ENCODE measurements at places on chromosomes 1 and 21.

GRCh38 chr1:186741640-186742039 lies 61.4 kb upstream of the PTGS2 start:
- DNase-seq, result no peak

DNA sequence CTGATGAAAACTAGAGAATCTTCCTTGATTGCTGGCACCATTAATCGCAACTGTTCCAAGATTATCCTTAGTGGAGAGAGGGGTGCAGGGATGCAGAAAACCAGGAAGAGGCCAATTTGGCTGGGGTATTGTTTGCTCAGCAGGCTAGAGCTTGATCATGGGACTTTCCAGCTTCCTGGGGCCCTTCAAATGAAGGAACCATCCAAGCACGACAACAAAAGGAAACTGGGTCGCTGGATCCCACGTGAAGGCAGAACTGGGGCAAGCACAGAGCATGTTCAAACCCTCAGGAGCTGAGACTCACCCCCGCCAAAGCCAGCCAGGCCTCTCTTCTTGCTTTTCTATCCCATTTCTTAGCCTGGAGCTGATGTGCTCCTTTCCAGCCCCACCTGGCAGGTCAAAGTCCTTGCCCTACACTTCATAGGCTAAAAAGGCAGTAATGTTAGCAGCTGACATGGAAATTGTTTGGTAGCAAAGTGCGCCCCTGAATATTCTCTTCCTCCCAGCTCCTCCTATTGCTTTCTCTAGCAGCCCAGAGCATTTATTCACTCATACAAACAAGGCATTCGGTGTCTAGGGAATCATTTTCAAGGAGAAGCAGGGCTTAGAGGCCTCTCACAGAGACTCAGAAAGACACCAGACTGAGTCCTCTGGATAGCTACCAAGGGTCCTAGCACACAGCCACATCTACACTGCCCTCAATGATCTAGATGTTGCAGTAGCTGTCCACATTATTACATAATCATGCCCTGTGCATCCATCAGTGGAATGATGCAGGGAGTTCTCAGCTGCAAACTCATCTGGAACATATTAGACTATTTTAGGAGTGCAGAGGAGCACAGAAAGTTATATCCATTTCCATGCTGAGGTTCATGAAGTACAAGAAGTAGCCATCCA lies 11.5 kb downstream of the KCNA2 start:
- DNase-seq, result no peak

GRCh38 chr1:93596329-93597089 lies 85.1 kb downstream of the BCAR3 start:
- DNase-seq, result no peak

- DNase-seq, result no peak
Observed at GRCh38 chr1:12153181-12153785, 13.5 kb upstream of the TNFRSF1B start.

DNA sequence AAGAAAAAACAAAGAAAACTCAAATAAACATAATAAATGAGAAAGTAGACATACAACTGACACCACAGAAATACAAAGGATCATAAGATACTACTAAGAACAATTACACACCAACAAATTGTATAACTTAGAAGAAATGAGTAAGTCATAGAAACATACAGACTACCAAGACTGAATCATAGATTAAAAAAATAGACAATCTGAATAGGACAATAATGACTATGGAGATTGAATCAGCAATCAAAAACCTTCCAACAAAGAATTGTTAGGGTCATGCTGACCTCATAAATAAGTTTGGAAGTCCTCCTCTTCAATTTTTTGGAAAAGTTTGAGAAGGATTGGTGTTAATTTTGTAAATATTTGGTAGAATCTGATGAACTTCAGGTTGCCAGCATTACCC lies 159.0 kb downstream of the PTBP2 start:
- DNase-seq, result no peak

DNA sequence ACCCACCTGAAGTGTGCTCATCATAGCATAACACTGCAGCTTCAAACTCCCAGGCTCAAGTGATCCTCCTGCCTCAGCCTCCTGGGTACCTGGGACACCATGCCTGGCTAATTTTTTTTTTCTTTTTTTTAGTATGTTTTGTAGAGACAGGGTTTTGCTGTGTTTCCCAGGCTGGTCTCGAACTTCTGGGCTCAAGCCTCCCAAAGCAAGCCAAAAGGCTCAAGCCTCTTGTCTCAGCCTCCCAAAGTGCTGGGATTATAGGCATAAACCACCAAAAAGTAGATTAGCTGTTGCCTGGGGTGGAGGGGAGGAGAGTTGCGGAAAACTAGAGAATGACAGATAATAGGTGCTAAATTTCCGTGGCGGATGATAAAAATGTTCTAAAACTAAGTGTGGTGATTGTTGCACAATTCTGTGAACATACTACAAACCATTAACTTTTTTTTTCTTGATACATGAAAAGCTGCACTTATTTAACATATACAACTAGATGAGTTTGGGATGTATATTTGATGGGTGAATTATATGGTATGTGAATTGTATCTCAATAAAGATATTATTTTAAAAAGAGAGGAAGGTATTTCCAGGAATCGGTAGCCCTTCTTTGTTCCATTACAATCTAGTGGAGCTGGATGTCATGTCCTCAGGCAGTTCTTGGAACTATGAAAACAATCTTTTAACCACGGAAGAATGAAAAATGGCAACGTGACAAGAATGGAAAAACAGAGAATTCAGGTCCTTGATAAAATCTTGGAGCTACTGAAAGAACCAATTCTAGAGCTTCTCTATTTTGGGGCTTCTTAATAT lies 27.3 kb upstream of the MED18 start:
- no peak for DNase-seq

DNA sequence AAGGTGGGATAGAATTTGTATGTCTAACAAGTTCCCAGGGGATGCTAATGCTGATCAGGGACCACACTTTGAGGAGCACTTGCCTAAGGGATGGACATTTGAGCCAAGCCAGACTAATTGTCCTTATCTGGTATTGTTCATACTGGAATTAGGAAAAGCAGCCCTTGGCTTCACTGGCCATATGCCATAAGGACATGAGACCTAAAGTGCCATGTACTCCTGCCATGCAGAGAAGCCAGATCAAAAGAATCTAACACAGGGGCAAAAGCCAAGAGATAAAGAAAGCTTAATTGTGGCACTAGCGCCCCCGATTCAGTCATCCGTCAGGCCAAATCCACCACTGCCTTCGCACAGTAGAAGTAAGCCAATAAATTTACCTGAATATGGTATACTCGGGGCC lies 45.7 kb downstream of the RNF11 start:
- DNase-seq, result no peak

- DNase-seq, result peak; percentile 97
Observed at GRCh38 chr1:151008244-151009205, at the start of gene PRUNE1. PRUNE1 (plus strand) TSS chr1:151008449; CDS start chr1:151008633, 184 bp downstream.

DNA sequence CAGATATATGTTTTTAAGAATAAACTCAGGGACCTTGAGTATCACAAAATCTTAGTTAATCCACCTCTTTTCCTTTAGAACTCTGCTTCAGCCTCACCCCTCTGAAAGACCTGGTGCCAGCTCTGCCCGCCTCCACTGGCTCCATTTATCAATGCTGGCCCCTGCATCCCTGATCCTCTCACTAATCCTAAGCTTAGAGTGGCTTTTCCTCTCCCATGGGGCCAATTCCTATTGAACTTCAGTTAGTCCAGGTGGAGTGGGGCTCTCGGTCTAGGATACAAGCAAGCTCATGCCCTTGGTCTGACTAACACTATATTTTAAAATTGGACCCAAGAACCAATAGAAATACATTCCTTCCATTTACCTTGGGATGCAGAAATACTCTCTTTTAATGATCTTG lies 87.0 kb downstream of the RGS7 start:
- DNase-seq, result no peak

GRCh38 chr1:119448127-119448511 lies 33.2 kb downstream of the HSD3B2 start:
- DNase-seq, result no peak

DNA sequence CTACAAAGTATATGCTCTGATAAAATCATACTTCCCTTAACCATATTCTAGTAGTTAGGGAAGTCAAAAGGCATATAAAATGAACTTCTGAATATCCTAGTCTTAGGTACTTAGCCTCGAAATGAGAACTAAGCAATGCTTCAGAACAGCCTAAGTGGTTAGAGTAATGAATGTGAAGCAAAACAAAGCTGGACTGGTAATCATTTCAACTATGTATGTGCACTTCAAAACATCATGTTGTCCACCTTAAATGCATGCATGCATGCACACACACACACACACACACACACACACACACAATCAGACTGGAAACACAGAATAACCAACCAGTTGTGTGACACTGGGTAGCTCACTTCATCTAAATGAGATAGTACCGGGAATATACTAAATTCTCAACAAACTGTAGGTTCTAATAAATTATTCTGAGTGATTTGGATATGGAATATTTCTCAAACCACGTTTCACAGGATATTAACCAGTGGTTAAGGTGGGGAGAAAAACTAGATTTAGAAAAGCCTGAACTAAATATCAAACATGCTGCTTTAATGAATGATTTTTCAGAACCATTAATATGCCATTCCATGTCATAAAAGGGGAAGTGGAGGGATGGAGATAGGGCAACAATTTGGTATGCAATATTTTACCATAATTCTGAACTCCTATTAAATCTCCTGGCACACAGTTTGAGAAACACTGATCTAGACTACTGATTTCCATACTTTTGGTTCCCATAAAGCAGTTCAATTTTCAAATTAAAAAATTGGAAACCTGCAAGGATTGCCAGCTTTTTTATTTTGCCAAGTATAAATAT lies 19.5 kb downstream of the RNF115 start:
- DNase-seq, result no peak

GRCh38 chr1:17573518-17574041 lies 34.1 kb downstream of the ARHGEF10L start:
- no peak for DNase-seq

GRCh38 chr1:230248889-230249270 lies 177.3 kb downstream of the PGBD5 start:
- DNase-seq, result no peak

DNA sequence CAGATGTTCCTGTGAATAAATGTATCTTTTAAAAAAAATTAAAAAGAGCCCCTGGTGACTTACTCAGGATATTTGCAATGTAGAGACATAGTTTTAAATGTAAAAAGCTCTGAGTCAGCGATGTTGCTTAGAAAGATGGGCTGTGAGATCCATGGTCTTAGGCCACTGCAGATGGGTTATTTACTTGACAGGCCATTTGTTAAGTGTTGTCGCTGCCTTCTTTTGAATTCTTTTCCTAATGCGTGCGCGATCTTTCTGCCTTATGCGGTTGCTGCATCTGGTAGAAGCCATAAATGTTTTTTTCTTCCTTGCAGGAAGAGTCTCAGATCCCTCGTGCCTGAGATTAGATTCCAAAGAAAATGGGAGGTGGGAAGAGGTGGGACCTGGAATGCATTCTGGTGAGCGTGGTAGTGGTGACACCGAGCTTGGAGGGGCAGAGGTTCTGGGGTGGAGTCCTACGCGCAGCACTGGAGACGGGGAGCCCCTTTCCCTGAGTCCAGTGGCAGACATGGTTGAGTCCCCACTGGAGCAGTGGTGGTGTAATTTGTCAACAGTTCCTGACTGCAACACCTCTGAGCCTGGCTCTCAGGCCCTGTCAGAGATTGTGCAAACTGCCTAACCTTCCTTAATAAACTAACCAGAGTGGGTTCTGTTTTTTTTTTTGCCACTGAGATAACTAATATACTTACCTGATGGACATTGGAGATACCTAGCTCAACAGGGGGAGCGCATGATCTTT lies 197.2 kb downstream of the HHAT start:
- DNase-seq, result no peak

DNA sequence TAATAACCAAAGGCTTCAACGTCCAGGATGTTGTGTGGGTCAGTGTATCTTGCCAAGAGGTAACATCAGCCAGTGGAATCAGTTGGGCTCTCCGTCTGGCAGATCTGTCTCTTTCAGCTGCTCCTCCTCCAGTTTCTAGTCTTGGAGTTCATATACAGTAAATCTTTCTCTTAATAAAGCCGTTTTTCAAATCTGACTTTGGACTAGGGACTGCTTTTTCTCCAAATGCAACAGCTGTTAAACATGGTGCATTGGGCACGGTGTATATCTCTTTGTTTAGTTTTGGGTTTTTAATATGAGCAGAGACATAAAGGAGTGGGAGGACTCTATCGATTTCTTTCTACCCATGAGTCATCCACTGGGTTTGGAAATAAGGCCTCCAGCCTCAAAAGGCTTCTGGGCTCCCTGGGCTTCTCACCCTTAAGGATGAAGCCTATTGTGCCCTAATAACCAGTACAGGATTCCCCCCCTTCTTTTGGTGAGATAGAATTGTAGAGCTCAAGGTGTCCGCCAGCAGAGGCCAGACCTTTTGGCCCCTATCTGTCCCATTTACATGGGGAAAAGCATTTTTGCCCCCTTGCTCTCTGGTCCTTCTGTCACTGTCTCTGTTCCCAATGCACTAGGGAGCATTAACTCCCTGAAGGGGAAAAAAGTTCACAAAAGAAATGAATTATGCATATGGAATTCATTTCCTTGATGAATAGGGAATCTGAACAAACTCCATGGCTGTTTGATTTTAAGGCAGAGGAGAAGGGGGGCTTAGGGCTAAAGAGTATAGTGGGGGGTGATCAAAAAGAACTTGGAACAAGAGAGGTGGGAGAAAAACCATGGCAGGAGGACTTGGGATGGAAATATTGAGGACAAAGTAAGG lies 86.0 kb downstream of the PBX1 start:
- DNase-seq, result no peak

- peak; percentile 84 for DNase-seq
Observed at GRCh38 chr1:207823880-207824566, 72.2 kb downstream of the CD46 start.

DNA sequence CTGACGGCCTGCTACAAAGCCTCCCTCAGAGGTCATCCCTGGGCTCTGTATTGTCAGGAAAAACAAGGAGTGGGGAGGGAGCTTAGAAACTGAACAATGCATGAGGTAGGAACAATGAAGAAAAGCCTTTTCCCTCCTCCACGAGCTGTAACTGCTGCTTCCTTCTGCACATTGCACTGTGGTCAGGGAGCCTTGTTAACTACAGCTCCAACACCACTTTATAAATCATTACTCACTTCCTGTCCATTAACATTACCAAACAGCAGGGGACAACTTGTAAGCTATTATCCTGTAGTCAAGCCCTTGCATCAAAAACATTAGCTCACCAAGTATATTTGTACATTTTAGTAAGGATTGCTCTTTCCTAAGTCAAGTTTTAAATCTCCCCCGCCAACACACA lies 336.0 kb upstream of the NR5A2 start:
- DNase-seq, result no peak

- DNase-seq, result no peak
Observed at GRCh38 chr1:67764633-67765032, 68.6 kb downstream of the GNG12 start.

GRCh38 chr21:19950347-19950746 lies 1047.9 kb upstream of the NCAM2 start:
- no peak for DNase-seq

- DNase-seq, result no peak
Observed at GRCh38 chr1:240149484-240150094, 57.9 kb downstream of the FMN2 start.

- DNase-seq, result no peak
Observed at GRCh38 chr1:151820940-151821339, 10.7 kb downstream of the RORC start.
